ENCODE measurements at places on chromosomes 4 and X. TPM values are rescaled to one million over a fixed set of nuclear protein-coding genes. Genes with fewer than 3 reads are reported as not detected.

GRCh38 chr4:88613417-88613875 lies 21.2 kb downstream of the HERC3 start:
- H3K27ac ChIP-seq = peak overlapping the region; percentile 26
- no peak for DNase-seq
- no peak overlapping the region for H3K4me3 ChIP-seq
- peaks cover 44% of the 10 kb centered on the region for H3K4me1 ChIP-seq

- H3K27me3 ChIP-seq = no peaks in the 10 kb centered on the region
- H3K36me3 ChIP-seq = peaks cover 6% of the 10 kb centered on the region
These were observed 49.8 kb downstream of the RAB33B start for GRCh38 chr4:139503622-139504166.

Gene SAP30
- 10.6 TPM for total RNA-seq

GRCh38 chr4:70754990-70755688 lies 33.4 kb downstream of the RUFY3 start:
- no peak for DNase-seq
- H3K27ac ChIP-seq = no peak overlapping the region
- H3K4me1 ChIP-seq = peaks cover 8% of the 10 kb centered on the region
- H3K27me3 ChIP-seq = no peaks in the 10 kb centered on the region

Gene PHEX
- total RNA-seq = not detected

DNA sequence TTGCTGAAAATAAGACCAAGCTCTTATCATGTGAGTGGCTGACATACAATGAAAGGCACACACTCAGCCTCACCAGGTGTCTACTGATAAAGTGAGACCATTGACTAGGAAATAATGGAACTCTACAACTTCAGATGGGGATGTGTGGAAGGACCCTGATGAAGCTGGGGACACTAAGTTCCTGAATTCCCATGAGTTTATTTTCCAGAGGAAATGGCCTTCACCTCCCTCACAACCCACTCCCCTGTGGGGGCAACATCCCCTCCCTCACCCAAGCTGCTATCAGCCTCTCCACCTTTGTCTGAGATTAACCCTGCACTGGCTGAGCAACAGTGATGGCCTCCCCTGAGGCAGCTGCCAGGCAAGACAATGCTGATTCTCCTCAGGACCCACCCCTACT lies 55.2 kb upstream of the SMARCAD1 start:
- H3K4me3 ChIP-seq = no peak overlapping the region
- H3K4me1 ChIP-seq = no peaks in the 10 kb centered on the region
- DNase-seq = no peak
- no peak overlapping the region for H3K27ac ChIP-seq
- no peaks in the 10 kb centered on the region for H3K36me3 ChIP-seq

GRCh38 chrX:21990832-21991231 lies 41.3 kb upstream of the PHEX start:
- H3K36me3 ChIP-seq = no peaks in the 10 kb centered on the region
- no peak overlapping the region for H3K27ac ChIP-seq
- no peak overlapping the region for H3K4me3 ChIP-seq
- H3K4me1 ChIP-seq = no peaks in the 10 kb centered on the region
- DNase-seq = no peak

- no peaks in the 10 kb centered on the region for H3K27me3 ChIP-seq
- peaks cover 18% of the 10 kb centered on the region for H3K4me1 ChIP-seq
- peak overlapping the region; percentile 52 for H3K27ac ChIP-seq
- DNase-seq = peak; percentile 80
These were observed 284.0 kb downstream of the BCOR start for GRCh38 chrX:39813631-39814277.

Gene SLC10A7
- 10.4 TPM for total RNA-seq

DNA sequence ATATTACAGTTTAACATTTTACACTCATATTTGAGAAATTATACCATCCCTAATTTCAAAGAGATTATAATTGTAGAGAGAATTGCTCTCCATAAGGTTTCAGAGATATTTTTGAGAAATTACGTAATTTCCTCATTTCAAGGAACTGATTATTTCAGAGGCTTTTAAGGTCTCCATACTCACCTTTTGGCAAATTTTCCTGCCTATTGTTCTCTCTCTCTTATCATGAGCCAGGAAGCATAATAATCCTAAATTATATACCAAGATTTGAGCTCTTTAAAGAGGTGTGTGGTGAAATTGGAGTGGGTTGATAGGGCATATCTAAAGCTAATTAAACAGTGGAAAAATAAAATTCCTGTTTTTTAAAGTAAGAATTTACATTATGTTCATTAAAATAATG lies 248.9 kb upstream of the FTHL17 start:
- H3K27me3 ChIP-seq = no peaks in the 10 kb centered on the region
- no peaks in the 10 kb centered on the region for H3K4me1 ChIP-seq
- no peak for DNase-seq
- H3K27ac ChIP-seq = no peak overlapping the region

Gene HSFX2
- total RNA-seq = not detected
